ENCODE measurements at places on chromosomes 5 and 9.

GRCh38 chr9:79719021-79719420 lies 147.3 kb downstream of the TLE4 start:
- no peak for DNase-seq

- DNase-seq = no peak
Measured at GRCh38 chr9:136542241-136543040, 3.4 kb downstream of the NOTCH1 start.

GRCh38 chr9:83218411-83219090 lies 155.6 kb upstream of the RASEF start:
- DNase-seq = no peak

- DNase-seq = no peak
Measured at GRCh38 chr9:13508086-13508485, 228.6 kb upstream of the MPDZ start.

DNA sequence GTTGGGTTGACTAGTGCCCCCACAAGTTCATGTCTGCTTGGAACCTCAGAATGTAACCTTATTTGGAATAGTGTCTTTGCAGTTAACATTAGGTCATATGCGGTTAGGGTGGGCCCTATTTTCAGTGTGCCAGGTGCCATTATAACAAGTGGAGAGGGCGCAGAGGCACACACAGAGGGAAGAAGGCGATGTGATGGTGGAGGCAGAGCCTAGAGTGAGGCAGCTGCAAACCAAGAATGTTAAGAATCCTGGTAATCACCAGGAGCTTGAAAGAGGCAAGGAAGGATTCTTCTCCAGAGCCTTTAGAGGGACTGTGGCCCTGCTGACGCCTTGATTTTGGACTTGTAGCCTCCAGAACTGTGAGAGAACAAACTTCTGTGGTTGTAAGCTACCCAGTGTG lies 10.9 kb downstream of the GPR107 start:
- DNase-seq = no peak

- DNase-seq = peak; percentile 21
Measured at GRCh38 chr9:99259231-99259918, 37.3 kb downstream of the SEC61B start.

DNA sequence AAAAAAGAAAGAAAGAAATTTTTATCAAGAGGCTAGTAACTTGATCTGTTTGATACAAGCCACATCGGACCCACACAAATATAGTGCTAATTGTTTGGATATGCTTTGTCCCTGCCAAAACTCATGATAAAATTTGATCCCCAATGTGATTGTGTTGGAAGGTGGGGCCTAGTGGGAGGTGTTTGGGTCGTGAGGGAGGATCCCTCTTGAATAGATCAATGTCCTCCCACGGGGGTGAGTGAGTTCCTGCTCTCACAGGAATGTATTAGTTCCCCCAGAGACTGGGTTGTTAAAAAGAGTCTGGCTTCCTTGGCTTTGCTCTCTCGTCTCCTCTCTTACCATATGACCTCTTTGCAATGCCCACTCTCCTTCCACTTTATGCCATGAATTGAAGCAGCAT lies 80.6 kb upstream of the CPLX2 start:
- DNase-seq = no peak

DNA sequence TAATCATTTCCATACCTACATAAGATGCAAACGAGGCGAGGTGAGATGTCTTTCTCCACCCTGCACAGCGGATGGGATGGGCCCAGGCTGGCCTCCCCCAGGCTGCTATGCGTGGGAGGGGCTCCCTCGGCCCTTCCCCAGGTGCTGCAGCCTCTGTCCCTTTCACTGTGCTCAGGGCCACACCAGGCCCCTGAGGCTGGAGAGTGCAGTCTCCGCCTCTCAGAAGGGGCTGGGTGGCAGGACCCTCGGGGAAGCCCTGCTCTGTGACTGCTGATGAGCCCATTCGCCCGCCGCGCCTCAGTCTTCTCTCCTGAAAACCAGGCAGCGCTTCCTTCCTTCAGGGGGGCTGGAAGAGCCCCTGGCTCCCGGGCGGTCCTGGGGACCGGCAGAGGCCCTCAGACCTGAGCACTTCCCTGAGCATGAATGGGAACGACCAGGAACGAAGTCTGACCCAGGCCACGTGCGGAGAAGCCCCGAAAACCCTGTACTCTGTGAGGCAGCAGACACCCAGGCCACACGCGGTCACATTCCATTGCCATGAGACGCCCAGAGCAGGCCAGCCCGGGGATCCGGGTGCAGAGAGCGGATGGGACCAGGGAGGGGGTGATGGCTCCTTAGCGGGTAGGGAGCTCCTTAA lies 21.9 kb upstream of the NOTCH1 start:
- no peak for DNase-seq

- no peak for DNase-seq
Measured at GRCh38 chr5:16234598-16234997, 55.0 kb upstream of the MARCHF11 start.

DNA sequence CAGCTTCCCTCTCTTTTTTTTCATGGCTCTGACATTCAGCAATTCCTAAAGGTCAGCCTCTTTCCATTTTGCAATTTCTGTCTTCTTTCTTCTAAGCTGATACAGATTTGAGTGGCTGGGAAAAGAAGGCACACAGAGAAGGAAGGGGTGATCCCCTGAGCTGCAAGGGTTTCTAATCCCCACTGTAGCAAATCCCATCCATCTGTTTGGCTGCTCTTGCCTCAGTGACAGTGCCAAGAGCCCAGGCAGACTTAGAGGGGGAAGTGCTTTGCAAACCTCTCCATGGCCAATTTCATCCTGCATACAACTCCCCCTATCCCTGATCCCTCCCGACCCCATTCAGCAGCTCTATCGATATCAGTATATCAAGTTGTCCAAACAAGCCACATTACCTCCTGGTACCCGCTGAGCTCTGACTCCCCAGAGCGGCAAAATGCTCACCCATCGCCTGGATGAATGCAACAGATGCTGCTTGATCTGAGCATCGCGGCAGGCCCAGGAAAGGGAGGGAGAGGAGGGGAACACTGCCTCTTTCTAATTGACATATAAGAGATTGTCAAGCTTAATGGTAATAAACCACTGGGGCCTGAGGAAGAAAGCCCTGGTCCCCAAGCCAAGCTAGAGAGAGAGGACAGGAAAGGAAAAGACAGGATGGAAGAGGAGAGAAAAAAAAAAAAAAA lies 268.9 kb downstream of the ASTN2 start:
- DNase-seq = no peak

GRCh38 chr5:169270827-169271226 lies 30.1 kb downstream of the SLIT3 start:
- DNase-seq = no peak

DNA sequence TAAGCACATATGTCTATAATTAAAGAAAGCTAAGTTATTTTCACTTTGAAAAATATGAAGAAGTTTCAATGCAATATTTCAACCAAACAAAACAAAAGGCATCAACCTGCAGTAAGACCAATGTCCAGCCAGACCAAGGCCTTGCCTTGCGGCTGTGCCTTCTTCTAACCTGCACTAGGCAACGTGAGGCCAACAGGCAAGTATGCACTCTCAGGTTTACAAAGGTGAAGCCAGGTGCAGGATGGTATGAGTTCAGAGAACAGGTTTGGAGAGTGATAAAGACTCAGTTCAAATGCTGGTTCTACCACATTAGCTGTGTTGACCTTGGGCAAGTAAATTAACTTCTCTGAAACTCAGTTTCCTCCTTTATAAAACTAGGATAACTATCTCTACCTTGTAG lies 79.3 kb downstream of the KLHL3 start:
- DNase-seq = no peak

GRCh38 chr9:123407217-123407851 lies 51.3 kb downstream of the CRB2 start:
- no peak for DNase-seq

- DNase-seq = no peak
Measured at GRCh38 chr5:15926586-15926985, 253.0 kb downstream of the MARCHF11 start.

DNA sequence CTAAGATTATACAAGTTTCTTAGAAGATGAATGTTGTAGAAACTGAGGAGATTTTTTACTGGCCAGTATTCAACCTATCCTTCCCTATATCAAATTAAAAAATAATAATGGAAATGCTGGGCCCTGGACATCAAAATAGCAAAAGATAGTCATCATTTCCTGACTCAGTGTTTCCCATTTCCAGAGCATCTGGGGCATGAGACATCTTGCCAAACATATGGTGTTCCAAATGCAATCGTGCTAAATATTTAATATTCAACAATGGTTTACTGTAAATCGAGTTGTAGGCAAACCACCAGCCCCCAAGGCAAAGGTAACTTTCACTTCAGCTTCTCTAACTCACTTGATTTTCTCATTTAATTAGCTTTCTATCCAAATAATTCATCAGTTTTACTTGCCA lies 152.9 kb downstream of the FRMD3 start:
- no peak for DNase-seq
